Activated CD8-positive, alpha-beta memory T cell treated with anti-CD3 and anti-CD28 coated beads, Interleukin-2, amount 50 U/mL, for 4 hours (primary cell): ENCODE measurements at places on chromosomes 16 and 17.

GRCh38 chr17:300881-301280 is 51.7 kb downstream of the RPH3AL start:
- no peak for DNase-seq

GRCh38 chr16:30786115-30786935 is 680 bp downstream of the ZNF629 start:
- no peak for DNase-seq

- DNase-seq, result no peak
Observed at GRCh38 chr16:85270374-85270773, 158.1 kb upstream of the CIBAR2 start.

DNA sequence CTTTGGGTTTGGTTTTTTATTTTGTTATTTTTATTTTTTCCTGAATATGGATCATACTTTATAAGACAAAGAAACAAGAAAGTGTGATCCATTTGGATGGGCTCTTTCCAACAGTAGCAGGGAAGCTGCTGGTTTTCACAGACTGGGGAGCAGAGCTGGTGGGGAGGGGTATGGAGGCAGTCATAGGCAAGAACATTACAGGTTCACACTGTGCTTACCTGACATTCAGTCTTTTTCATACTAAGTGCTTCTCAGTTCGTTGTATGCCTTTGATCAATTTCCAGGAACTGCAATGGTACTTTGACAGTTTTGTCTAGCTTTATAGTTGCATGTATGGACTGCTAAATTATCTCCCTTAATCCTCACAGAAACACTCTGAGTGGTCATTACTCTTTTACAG is 27.7 kb downstream of the BEAN1 start:
- DNase-seq, result no peak

- DNase-seq, result no peak
Observed at GRCh38 chr17:29178750-29179231, 1.4 kb downstream of the MYO18A start.

GRCh38 chr16:60060731-60061130 is 1326.6 kb upstream of the GOT2 start:
- DNase-seq, result no peak

DNA sequence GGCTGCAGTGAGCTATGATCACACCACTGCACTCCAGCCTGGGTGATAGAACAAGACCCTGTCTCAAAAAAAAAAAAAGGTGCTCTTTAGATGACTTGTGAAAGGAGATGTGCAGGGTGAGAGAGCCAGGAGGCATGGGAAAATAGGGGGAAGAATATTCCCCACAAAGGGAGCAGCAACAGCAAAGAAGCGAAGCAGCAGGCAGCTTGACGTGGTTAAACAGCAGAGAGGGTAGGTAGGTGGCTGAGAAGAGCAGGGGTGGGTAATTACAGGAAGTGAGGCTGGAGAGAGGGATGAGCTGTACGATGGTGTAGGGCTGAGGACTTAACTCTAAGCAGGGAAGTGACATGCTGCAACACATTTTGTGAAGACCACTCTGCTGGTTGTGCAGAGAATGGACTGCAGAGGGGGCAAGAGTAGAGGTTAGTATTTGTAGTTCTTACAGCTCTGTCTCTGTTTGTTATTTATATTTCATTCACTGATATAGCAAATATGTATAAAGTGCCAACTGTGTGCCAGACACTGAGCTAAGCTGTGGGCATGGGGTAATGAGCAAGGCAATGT is 1.6 kb downstream of the HEATR3 start:
- DNase-seq, result peak; percentile 23

DNA sequence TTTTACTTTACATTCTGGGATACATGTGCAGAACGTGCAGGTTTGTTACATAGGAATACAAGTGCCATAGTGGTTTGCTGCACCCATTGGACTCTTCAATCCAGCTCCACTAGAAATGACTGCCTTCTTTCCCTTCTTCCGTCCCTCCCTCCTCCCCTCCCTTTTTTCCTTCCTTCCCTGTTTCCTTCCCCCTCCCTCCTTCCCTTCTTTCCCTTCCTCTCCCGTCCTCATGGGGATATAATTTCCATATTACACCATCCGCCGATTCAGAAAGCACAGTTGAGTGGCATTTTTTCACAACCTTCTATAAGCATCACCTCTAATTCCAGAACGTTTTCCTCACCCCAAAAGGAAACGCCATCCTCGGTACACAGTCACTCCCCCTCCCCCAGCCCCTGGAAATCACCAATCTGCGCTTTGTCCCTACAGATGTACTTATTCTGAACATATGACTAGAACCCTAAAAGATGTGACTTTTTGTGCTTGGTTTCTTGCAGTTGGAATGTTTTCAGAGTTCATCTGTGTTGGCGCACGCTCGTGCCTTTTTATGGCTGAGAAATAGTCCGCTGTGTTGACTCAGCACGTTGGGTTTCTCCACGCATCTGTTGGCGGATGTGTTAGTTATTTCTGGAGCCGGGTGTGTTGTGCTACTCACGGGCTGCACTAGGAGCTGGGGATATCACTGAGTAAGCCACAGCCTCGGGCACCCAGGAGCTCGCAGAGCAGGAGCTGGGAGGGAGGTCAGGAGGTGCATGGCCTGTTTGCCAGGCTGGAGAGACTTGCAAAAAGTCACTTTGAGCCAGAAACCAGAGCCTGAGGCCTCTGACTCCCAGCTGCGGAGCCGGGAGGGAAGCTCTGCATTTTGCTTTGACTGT is 336.4 kb downstream of the SEC14L1 start:
- no peak for DNase-seq

- no peak for DNase-seq
Observed at GRCh38 chr16:1357906-1358566, 6.3 kb downstream of the GNPTG start.

- peak; percentile 73 for DNase-seq
Observed at GRCh38 chr17:76515274-76515949, 14.2 kb upstream of the RHBDF2 start.

- DNase-seq, result no peak
Observed at GRCh38 chr17:17696085-17696484, 14.8 kb downstream of the RAI1 start.

GRCh38 chr17:58323366-58324055 is 5.1 kb downstream of the TSPOAP1 start:
- DNase-seq, result no peak

DNA sequence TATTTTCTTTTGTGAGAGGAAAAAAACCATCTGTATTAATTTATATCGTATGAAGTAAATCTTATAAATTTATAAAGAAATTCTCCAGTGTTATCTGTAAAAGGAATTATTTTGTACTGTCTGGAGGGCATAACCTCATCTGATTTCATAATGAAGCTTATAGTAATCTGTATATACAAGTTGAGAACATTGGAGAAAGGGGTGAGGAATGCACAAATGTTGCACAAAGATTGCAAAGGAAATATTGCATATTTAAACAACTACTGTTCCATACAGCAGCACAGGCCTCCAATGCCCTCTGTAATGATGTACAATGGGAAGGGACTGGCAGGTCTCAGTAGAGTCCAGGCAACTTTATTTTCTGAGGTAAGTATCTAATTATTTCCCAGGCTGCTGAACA is 50.8 kb upstream of the KCNJ16 start:
- no peak for DNase-seq

- DNase-seq, result no peak
Observed at GRCh38 chr16:23288209-23288608, 13.9 kb upstream of the SCNN1B start.

GRCh38 chr16:63169100-63169499 is 1132.9 kb upstream of the CDH8 start:
- no peak for DNase-seq

DNA sequence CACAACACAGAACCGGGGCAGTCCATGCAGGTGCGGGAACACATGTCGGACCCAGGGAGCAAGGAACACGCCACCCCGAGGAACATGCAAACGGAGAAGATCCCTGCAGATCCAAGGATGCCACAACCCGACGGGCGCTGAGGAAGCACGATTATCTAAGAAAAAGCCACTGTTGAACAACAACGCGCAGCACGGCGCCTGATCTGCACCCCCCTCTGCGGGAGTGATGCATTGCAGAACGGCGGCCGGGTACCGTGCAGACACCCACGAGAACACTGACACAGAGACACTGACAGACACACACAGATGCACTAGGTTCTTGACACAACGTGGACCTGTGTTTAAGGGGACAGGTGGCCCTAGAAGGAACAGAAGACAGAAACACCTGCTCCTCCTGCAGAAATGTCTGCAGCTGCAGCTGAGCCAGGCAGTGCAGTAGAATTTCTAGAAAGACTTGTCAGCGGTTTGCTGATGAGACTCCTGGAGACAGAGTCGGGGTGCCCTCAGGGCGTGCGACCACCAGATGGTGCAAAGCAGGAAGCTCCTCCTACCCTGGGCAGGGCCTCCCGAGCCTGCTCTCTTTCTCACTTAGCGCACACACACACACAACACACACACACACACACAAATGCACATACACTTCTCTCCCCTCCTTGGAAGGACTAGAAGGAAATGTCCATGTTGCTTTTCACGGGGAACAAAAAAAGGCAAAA is 7.5 kb downstream of the NPTX1 start:
- no peak for DNase-seq
